ENCODE measurements at places on chromosomes 4 and X.

GRCh38 chrX:1502241-1502640 is 34.7 kb downstream of the P2RY8 start:
- DNase-seq, result no peak

DNA sequence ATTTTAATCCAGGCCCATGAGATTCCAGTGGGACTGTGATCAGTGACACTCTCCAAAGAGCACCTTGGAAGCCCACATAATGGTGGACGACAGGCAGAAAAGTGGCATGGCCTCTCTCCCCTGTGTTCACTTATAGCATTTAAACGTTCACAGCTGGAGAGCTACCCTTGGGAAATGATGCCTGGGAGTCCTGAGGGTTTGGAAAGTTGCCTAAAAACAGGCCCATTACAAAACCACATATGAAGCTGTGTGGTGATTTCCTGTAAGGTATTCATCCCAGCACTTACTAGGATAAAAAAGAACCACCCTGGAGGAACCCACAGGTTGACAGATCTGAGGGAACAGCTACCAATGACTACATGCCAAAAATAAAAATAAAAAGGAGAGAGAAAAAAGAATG is 193.2 kb downstream of the RASL11B start:
- DNase-seq, result no peak

DNA sequence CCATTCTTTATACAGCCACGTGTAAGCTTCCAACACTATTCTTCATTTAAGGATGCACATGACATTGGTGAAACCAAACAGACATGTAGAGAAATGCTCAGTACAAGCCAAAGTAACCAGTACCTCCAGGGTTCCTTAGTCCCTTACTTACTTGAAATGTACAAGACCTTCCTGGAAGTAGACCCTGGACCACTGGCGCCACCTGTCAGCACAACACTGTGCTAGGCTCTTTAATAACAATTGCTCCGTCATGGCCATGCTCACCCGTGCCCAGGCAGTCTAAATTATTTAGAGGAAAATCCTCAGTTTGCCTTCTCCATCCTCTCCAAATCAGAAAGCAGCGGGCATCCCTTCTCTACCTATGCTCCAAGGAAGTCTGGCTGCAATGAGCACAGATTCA is 52.7 kb downstream of the ADGRA3 start:
- DNase-seq, result no peak

DNA sequence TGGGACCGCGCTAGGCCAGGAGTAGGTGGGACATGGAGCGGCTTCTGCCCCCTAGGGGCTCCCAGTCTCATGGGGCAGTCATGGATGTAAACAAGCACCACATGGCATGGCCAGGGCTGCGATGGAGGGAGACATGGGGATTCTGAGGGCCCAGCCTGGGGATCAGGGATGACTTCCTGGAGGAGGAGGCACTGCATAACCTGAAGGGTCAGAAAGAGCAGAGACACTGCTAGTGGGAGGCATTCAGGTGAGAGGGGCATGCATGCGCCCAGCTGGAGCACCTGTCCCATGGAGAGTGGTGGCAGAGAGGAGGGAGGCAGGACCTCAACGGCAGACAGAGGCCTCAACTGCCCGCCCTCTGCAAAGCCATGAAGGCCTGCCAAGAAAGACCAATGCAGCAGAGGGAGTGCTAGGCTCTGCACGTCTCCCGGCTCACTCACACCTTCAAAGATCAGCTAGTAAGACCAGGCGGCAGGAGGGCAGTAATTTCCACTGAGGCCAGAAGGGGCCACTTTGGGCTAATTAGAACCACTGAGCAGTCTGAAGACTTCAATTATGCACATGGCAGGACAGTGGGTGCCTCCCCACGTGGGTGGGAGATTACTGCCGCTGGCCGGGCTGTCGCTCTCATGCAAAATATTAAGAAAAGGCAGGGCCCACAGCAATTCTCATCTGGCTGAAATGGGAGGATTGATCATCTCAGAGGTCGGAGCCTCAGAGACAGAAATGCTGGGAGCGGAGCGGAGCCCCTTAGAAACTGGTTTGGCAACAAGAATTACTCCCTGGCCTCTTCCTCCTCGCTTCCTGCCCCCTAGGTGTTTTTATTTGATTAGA is 69.6 kb downstream of the PPP2R2C start:
- no peak for DNase-seq

DNA sequence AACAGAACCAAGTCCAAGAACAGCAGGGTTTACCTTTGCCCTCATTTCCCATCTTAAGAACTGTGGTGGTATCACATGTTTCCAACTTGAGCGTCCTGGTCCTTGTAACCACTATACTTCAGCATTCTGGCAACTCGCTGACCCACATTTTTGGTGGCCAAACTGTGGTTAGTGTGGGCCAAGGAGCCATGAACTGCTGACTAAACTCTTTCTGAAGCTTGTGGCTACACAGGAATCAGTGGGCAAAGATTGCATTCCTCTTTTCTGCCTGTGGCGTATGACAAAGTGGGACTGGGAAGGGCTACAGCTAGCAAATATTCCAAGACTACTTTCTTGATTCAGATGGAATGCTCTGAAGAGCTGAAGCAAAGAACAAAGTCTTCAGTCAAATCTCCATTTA is 106.3 kb upstream of the MID1 start:
- no peak for DNase-seq

DNA sequence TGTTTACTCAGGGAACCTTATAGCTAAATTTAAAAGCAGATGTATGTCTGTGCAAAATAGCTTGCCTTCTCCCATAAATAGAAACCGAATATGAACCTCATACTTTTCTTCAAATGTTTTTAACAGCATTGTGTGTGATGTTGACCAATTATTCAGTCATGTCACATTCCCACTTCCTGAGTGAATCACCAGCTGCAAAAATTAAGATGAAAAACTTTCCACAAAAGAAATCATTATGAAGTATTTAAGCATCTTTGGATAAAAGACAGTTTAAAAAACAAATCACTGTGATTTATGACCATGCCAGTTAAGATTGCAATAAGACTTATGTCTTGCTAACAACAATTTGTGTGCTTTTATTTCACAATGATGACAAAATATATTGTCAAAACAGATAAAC is 220.1 kb downstream of the PDGFC start:
- DNase-seq, result peak; percentile 34

DNA sequence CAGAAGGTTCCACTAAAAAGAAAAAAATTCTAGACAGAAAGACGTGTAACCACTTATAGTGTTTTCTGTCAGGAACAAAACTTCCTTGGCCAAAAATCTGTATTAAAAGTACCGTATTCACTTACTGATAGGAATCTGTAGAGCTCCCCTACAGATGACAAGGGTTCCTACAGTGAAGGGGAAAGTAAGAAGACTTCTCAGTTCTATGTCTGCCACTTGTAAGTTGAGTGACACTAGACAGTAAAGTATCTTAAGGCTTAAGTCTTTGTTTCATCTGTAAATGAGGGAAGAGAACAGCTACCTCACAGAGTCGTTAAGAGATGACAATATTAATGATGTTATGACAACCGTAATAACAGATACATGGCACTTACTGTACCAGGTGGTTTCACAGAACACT is 3.3 kb downstream of the COQ2 start:
- no peak for DNase-seq

- DNase-seq, result peak; percentile 28
Observed at GRCh38 chr4:126939401-126939800, 693.4 kb upstream of the INTU start.

GRCh38 chrX:154819771-154820341 is 14.6 kb upstream of the MPP1 start:
- DNase-seq, result no peak

DNA sequence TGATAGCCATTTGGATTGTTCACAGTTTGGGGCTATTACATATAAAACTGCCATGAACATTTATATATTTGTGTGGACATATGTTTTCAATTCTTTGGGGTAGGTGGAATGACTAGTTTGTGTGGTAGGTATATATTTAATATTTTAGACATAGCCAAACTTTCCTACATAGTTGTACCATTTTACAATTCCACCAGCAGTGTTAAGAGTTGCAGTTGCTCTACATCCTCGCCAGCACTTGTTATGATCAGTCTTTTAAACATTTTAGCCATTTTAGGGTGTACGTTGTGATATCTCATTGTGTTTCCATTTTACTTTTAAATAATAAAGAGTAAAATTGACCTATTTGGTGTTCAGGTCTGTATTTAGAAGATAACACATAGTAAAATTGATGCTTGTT is 76.6 kb downstream of the ZFX start:
- no peak for DNase-seq

DNA sequence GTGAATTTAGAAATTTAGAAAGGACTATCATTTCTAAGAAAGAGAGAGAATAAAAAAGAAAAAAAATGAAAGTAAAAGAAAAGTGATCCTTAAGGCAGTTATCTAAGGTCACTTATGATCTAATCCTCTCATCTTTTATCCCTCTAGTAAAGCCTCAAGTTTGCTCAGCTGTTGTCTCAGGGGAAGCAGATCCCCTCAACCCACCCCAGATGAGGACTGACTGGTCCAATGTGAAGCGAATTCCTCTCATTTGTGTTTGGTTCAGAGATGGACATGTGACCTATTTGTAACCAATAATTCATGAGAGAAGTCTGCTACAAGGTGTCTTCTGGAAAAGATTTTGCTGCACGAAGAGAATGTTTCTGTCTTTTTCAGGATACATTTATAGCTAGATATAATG is 1591.3 kb downstream of the ADGRL3 start:
- no peak for DNase-seq

GRCh38 chr4:95251568-95251967 is 297.2 kb downstream of the UNC5C start:
- no peak for DNase-seq

DNA sequence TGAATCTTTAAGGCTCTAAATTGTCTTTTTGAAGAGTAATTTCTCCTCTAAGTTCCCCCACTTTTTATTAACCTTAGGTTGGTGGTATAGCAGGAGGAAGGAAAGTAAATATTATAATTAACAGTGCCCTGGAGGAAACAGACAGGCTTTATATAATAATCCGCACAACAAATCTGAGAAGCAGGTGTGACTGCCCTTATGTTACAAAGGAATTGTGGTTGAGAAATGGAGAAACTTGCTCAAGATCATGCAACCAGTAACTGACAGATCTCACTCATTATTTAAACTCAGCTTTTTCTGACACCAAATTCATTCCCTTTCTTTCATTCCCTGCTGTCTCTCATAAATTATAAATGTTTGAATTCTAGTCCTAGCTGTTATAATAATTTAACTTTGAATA is 282.0 kb downstream of the PPP3CA start:
- no peak for DNase-seq

GRCh38 chrX:24396236-24396930 is 35.9 kb downstream of the SUPT20HL1 start:
- DNase-seq, result no peak

- no peak for DNase-seq
Observed at GRCh38 chrX:2327423-2327822, 173.4 kb downstream of the DHRSX start.

GRCh38 chrX:49053223-49054072 is 5.4 kb upstream of the CCDC120 start:
- no peak for DNase-seq

DNA sequence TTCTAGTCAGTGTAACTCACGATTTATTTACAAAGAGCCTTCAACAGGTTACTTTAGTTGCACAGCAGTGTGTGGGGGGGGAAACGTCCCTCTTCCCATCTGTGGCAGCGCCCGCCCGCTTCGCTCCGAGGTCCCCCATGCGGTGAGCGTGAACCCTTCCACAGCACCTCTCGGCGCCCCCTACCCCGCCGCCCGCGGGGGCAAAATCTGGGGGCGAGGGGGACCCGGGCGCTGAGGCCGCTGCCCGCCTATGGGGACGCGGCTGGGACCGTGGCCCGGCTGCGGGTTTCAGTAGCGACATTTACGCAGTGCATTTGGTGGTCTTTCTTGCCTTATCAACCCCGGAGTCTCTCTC is 6.4 kb downstream of the NKX6-1 start:
- DNase-seq, result no peak

GRCh38 chrX:85114171-85114570 is 110.5 kb downstream of the APOOL start:
- no peak for DNase-seq

DNA sequence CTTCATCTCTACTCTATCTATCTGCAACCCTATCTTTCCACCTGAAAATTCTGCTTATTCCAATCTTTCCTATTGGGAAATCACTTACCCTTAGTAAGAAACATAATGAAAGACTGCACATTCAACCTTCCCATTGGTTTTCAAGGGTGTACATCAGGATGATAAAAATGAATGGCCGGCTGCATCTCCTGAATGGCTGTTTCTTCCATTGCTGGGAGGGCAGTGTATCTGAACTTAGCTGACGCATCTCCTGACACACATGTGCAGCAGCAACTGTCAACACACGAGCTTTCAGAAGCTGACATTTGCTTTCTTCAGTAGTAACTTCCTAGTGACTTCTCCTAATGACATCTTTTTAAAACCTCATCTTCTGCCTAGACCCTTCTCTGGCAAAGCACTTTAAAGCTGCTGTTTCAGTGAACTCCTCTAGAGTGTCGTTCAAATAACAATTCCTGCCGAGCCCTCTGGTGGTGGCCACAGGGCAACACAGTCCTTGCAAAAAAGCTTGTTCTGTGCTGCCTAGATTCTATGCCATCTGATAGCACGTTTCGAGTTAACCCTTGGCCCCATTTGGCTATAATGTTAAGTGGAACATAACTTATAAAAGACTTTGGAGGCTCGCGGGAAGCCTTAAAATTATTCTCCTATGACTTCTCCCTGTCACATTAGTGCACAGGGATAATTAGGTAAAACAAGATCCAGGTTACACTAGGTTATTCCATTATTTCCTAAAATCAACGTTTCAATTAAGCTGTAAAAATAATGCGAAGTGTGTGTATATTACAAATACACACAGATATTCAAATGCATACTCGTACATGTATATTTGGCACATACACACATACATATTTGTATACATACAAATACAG is 2340.7 kb downstream of the PCDH7 start:
- no peak for DNase-seq

DNA sequence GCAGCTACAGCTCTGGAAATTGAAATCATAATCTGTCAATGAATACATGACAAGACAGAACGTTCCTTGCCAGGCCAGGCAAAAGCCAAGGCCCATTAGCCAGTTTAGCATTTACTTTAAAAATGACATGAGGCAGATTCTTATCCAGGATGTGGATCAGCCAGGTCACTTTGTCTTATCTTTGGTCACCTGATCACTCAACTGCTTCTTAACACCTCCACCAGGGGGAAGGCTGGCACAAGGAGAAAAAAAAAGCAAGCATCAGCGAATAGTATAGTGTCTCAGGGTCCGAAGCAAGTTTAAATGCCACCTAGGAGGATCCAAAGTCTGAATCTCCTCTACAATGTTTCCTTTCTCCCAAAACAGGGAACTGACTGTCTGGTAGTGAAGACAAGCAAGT is 18.8 kb downstream of the ATP1B4 start:
- no peak for DNase-seq

DNA sequence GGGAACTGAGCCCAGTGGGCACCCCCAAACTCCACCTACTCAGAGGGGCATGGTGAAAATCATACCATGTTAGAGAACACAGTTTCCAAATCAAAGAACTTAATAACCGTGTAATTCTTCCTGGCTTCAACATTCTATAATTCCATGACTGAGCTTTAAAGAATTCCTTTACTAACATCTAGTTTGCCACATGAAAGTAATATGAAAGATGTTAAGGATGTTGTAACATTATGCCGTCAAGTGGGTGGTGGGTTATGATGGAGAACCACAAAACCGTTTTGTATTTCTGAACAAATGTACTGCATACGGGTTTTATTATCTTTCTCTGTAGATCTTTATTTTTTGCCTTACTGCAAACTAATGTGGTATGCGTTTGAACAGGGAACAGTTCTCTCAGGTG is 549.0 kb upstream of the MAGEB2 start:
- no peak for DNase-seq

GRCh38 chr4:102219129-102219528 is 126.2 kb downstream of the SLC39A8 start:
- DNase-seq, result no peak
